ENCODE measurements at places on chromosomes 6 and 20.

DNA sequence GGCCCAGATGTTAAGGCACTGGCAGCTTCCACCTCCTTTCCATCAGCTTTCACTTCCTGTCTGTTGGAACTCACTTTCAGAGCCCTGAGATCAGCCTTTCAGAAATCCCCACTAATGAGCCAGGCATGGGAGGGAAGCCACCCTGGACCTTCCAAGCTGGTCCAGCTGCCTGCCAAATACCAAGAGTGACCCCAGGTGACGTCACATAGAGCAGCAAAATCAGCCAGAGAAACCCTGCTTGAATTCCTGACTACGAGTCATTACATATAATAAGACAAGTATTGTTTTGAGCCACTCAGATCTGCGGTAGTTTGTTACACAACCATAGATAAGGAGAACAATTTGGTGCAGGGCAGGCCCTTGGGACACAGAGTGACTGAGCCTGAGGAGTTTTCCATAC lies 556.0 kb upstream of the JAG1 start:
- DNase-seq, result no peak

GRCh38 chr6:108476376-108476775 lies 84.3 kb upstream of the FOXO3 start:
- no peak for DNase-seq

DNA sequence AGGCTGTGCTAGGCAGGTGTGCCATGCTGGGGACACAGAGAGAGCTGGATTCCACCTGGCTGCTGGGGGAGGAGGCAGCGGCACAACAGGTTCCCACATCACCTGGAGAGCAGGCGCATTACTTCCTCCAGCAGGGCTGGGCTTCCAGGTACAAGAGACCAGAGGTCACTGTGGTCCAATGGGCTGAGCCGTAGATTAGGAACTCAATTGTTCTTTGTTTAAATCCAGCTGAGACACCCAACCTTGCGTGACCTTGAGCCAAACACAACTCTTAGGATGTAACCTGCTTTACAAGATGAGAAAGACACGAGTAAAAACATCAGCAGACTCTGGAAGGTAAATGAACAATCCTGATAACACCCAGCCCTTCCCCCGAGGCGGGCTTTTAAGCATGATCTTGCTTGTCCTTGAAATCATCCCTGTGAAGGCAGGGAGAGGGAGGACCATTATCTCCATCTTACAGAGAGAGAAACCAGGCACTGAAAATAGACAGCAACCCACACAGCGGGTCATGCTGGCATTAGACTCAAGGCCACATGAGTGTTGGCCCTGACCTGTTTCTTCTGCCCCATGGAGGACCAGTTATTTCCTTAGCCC lies 216.5 kb upstream of the RREB1 start:
- DNase-seq, result no peak

DNA sequence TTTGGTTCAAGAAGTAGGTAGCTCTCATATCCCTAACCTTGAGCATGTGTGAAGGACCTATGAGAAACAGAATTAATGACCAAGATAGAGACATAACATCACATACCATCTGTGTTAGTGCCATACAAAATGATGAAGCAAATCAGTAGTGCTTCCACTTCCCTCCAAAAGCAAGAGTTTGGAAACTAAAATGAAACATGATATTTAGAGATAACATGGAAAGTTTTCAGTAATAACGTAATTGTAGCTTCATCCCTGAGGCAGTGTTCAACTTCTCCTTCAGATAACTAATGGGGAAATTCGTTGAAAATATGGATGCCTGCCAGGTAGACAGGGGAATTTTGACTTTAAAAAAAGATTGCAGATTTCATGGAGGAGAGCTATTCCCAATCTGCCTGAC lies 248.4 kb upstream of the IRAK1BP1 start:
- no peak for DNase-seq

- no peak for DNase-seq
Measured at GRCh38 chr6:12345694-12346058, 55.5 kb downstream of the EDN1 start.

DNA sequence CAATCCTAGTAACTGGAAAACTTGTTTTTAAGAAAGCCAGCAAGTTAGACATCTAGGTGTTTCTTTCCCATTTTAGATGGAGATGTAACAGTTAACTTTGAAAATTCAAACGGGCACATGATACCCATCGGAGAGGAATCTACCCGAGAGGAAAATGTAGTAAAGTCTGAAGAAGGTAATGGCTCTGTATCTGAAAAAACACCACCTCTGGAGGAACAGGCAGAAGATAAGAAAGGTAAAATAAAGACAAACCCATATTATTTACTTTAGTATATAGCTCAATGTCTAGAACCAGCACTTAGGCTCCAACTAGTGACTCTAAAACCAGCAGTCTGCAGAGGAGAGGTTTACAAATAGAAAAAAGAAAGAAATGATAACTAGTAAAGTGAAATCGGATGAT lies 75.9 kb downstream of the PHACTR2 start:
- DNase-seq, result no peak

GRCh38 chr6:82144007-82144851 lies 103.3 kb downstream of the IBTK start:
- DNase-seq, result no peak

- no peak for DNase-seq
Measured at GRCh38 chr6:160121558-160121957, at the start of gene SLC22A1. Gene SLC22A1, plus strand, starts transcription at chr6:160121815. Its CDS starts 121 bp downstream, at chr6:160121936.
